CD4-positive, alpha-beta T cell treated with Interleukin-1 beta for 1 hour (primary cell): ENCODE measurements at places on chromosomes 1 and 21.
A peak's percentile ranks its signal among the peaks of the same experiment; 100 is the strongest.

DNA sequence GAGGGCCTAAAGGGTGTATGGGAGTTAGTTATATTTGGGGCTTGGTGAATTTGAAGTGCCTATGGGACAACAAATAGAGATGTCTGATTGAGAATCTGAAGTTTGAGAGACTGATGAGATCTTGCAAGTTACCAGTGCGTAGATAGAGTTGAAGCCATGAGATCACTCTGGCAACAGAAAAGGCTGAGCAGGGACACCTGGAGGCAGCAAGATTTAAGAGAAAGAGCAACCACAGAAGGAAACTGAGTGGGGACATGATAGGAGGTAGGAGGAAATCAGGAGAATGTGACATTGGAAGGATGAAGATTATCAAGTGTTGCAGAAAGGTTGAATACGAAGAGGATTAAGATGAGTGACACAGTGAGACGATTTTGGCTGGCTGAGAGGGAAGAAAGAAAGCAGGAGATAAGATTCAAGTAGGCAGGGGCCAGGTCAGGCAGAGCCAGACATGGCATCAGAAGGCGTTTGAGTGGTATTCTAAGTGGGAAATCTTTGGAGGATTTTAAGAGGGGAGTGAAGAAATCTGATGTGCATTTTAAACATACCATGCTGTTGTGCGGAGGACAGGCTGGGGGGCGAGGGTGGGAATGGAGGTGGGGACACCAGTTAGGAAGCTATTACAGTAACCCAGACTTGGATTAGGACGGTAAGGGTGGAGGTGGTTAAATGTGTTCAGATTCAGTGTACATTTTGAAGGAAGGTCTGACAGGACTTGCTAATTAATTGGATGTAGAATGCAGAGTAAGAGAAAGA lies 3.0 kb upstream of the MPL start:
- no peak for DNase-seq

- no peak for DNase-seq
Measured at GRCh38 chr1:231553320-231553719, 24.9 kb downstream of the TSNAX start.

GRCh38 chr1:57440096-57440495 lies 16.2 kb upstream of the DAB1 start:
- no peak for DNase-seq

GRCh38 chr1:17310068-17310640 lies 2.2 kb downstream of the PADI4 start:
- no peak for DNase-seq

DNA sequence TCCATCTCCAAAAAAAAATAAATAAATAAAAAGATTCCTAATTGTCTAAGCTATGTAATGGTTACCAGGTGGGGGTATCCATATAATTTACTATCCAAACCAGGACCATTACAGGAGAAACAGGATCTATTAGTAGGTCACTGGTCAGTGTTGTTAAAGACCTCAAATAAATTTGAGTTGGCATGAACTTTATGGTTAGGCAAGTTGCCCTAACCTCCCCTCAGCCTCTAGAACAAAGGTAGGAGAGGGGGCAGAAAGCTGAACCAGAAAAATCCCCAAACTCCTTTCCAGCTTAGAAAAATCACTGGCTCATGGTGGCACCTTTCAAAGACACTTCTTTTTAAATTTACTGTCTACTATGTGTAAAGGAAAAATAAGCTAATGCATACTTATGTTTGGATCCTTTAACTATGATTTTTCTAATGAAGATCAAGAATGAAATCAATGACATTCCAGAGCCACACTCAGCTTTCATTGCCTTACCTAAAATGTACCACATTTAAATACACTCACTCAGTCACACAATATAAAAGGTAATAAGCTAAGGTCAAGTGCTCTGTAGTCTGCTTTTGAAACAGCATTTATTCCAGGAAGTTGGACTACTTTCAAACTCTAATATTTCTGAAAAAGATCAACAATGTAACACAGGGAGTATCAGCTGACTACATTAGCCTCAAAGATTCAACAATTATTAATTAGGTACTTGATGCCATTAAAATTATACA lies 13.8 kb downstream of the EIF4G3 start:
- DNase-seq, result no peak

DNA sequence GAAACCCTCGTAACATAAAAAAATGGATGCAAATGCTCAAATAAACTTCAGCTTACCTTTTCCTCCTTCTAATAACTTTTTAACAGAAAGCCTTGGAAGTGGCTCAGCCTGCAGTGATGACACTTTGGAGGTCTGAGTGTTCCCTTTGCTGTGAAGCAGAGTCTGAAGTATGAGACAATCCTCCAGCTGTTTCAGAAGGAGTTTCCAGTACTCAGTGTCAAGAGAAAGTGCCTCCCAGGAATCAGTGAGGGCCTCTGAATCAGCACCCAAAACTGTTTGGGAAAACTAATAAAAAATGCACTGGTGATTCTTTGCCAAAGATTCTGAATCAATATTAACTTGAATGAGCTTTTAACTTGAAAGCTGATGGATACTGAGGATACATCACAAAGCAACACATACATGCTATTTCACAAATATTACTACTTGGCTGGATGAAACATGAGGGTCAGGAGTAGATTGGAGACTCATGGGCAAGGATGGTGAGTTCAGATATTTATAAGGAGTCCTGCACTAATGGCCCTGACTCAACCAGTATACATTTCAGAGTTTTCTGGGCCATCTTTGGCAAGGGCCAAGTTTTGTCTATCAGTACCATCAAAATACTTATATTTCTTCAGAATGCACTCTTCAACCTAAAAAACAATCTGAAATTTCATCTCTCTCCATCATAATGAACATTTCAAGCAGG lies 77.0 kb downstream of the IARS2 start:
- no peak for DNase-seq

- peak; percentile 28 for DNase-seq
Measured at GRCh38 chr21:33541105-33541711, 709 bp downstream of the GART start.

- DNase-seq, result no peak
Measured at GRCh38 chr1:41645062-41645461, 160.6 kb upstream of the EDN2 start.

DNA sequence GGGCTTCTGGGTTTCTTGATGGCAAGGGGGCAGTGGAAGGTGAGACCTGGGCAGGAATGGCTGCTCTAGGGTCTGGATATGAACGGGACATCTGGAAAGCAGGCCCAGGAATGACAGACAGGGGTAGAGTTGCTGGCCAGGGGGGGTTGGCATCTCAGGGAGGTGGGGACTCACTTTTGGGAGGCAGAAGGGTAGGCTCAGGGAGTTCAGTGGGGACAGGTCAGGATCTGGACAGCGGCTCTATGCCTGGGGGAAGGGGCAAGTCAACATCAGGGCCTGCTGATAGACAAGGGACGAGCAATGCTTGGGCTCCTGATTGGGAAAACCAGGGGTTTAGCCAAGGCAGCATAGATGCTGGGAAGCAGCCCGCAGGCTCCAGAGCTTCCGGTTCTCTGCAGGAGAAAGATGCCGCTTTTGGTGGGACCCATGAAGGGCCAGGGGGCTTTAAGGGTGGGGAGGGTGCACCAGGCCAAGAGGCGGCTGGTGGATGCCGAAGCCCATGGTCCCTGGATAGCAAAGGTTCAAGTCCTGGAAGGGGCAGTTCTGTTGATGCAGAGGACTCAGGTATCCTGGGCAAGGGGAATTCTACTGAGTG lies 21.9 kb downstream of the IGFN1 start:
- no peak for DNase-seq

DNA sequence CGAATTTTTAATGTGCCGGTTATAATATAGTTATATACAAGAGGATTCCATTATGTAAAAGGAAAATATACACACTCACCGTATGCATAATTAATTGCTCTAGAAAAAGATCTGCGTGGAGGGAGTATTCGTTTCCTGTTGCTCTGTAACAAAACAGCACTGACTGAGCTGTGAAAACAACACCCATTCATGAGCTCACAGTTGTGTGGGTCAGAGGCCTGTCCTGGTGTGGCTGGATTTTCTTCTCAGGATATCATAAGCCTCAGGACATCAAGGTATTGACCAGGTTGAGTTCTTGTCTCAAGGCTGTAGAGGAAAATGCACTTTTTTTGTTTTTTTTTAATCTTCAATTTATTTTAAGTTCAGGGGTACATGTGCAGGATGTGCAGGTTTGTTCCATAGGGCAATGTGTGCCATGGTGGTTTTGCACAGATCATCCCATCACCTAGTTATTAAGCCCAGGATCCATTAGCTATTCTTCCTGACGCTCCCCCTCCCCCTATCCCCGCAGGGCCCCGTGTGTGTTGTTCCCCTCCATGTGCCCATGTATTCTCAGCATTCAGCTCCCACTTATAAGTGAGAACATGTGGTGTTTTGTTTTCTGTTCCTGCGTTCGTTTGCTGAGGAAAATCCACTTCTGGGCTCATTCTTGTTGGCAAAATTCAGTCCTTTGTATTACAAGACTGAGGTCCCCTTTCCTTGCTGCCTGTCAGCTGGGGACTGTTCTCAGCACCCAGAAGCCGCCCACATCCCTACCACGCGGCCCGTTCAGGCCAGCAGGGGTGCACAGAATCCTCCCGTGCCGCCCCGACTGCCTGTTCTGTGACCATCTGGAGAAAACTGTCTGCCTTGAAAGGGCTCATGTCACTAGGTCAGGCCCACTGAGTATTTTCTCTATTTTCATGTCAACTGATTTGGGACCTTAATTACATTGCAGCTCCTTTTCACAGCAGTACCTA lies 87.4 kb upstream of the ERRFI1 start:
- DNase-seq, result no peak

DNA sequence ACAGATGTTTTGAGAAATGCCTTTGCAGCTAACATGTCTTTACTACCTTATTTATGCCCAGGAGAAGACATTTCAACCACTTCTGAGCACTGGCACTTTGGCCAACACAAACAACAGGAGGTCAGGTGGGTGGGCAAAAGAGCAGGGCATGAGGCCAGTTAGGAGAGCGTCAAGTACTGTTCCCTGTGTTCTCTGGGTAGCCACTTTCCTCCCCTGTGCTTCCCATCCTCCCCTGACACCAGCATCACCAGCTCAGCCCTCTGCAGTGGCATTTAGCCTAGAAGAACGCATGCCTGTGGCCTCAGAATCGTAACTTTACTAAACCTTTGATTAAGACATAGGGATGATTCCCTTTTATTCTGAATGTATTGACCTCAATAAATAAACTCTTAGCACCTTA lies 18.3 kb downstream of the BTG2 start:
- no peak for DNase-seq

DNA sequence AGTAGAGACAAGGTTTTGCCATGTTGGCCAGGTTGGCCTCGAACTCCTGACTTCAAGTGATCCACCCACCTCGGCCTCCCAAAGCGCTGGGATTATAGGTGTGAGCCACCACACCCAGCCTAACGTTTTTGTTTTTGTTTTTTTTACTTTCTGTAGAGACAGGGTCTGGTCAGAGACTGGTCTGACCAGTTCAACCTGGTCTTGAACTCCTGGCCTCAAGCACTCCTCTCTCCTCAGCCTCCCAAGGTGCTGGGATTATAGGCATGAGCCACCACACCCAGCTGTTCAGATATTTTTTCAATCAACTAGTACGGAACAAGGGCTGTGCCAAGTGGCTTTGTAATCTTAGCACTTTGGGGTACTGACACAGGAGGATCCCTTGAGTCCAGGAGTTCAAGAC lies 209.5 kb downstream of the RERE start:
- no peak for DNase-seq

DNA sequence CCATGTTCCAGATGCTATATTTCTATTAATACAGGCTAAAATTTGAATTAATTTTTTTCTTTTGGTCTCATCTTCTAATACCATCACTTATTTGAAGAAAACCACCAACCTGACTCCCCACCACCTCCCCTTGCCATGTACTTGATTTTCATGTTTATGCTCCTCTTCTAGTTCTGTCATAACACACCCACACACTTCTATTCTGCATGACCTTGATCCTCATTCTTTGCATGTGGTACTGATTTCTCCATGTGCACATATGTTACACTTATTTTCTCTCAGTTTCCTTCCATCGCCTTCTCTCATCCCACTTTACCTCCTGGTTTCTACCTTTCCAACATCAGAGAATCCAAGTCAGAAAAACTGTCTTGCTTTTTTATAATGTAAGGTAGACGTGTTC lies 78.9 kb upstream of the ARID1A start:
- no peak for DNase-seq

GRCh38 chr1:58006421-58007046 lies 540.0 kb downstream of the OMA1 start:
- no peak for DNase-seq

DNA sequence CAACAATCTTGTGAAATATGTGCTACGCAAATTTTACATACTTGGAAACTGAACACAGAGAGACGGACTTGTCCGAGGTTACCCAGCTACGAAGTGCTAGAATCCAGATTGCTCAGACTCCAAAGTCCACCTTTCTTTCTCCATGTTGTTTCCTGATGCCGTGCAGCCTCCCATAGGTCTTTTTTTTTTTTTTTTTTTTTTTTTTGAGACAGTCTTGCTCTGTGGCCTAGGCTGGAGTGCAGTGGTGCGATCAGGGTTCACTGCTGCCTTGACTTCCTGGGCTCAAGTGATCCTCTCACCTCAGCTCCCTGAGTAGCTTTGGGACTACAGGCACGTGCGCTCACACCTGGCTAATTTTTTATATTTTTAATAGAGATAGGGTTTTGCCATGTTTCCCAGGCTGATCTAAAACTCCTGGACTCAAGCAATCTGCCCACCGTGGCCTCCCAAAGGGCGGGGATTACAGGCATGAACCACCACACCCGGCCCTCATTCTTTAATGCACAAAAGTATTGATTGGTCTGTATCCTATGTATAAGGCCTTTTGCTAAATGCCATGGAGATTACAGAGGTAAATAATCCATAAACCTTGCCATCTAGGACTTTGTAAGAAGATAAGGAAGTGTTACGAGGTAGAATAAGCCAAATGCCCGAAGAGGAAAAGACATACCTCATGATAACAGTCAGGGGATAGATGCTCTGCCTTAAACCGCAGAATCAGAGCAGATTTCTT lies 92.8 kb downstream of the C1orf21 start:
- no peak for DNase-seq

- DNase-seq, result no peak
Measured at GRCh38 chr1:248229360-248229908, 1.8 kb upstream of the OR2M4 start.

DNA sequence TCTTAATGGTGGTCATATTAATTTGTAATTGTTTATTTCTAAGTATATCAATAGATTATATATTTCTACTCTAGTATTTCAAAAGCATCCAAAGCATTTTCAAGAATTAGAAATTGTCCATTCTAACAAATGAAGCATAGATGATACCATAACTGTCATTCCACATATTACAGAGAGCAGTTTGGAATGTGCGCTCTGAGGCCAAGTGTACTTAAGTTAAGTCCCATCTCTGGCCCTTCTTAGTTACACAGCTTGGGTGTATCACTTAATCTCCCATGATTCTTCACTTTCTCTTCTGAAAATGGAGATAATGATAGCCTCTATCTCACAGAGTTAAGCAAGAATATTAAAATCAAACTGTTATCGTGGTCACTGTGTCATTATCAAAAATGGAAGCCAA lies 281.1 kb downstream of the MRPL39 start:
- no peak for DNase-seq

- no peak for DNase-seq
Measured at GRCh38 chr1:205451202-205451601, 4.6 kb downstream of the BLACAT1 start.

DNA sequence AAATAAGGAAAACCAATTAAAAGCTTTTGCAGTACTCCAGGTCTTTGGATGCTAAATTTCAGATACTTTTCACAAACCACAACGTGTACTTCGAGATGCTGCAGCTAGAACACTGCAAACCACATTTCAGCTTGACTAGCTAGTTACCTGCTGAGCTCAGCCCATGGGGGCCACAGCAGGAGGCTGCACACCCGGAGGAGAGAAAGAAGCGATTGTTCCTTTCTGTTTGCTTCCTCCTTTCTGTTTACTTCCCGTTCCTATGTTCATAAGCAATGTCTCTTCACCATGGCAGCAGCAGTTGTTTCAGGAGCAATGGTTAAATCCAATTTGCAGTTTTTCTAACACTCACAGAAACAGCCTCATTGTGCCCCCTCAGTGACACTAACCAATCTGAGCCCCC lies 225.6 kb upstream of the FGGY start:
- peak; percentile 15 for DNase-seq
